ENCODE measurements at places on chromosomes 16 and 17.
A peak's percentile ranks its signal among the peaks of the same experiment; 100 is the strongest.

- no peak for DNase-seq
Observed at GRCh38 chr17:29263916-29264315, 17.3 kb downstream of the CRYBA1 start.

DNA sequence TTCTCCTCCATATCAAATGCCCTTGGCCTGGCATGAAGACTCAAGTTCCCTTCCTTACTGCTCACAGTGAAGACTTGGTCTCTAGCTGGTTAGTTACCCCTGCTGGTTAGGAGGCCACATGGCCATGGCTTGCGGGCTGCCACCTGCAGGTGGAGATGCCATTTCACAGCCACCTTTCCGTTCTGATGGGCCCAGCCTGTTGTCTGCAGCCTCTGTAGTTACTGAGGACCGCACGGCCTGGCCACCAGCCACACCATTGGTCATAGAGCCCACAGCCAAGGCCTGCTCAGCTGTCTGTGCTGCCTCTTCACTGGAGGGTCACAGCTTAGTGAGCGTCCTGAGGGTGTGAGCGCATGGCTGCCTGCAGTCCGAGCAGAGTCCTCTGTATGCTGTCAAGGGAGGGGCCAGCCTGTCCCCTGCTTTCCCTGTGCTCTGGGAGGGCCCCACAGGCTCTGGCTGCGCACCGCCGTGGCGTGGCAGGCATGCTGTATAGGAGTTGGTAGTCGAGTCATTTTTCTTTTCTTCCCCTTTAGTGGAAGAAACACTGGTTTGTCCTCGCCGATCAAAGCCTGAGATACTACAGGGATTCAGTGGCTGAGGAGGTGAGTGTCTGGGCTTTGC is 59.2 kb downstream of the PLD6 start:
- peak; percentile 14 for DNase-seq

- DNase-seq, result no peak
Observed at GRCh38 chr17:50272246-50272645, 2.0 kb upstream of the TMEM92 start.

DNA sequence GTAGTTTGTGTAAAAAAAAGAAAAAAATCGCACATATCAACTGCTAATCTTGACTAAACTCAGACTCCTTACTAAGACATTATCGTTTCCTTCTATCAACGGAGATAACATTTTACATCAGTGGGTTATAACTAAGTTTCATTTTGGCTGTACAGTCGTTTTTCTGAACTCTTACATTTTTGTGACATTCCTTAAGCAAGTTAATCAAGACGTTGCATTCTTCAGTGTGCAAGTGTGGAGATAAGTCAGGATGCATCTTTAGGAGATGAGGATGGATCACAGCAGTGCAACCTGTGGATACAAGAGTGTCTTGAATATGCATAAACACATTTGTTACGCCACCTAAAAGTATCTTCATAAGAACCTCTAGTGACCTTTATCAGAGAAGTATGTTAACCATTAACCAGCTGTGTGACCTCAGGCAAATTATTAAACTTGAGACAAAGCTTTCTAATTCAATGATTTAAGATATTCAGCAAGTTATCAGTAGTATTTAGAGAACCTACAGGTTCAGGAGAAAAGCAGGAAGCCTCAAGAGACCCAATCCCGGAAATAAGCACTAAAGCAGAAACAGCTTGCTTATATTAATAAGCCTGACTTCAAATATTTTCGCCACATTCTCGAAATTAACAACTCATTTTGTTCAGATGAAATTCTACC is 9.4 kb downstream of the CMC2 start:
- no peak for DNase-seq

DNA sequence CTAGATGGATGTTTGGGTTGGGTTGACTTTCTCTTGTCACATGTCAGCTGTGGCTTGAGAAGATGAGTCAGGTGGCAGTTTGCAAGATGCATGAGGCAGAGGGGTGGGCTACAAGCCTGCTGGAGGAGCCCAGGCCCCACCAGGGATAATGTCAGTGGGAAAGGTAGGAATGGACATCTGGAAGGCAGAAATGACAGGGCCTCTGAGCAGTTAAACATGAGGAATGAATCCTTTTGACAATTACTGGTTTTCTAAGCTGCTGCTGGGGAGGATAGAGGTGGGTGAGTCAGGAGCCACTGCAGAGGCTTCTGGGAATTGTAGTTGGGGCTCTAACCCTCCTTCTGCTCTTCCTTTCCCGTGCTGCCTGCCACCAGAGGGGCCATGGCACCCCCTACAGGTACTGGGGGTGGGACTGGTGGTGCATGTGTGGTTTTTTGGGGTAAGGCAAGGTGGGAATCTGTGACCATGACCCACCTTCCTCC is 15.7 kb downstream of the SLC52A1 start:
- no peak for DNase-seq

DNA sequence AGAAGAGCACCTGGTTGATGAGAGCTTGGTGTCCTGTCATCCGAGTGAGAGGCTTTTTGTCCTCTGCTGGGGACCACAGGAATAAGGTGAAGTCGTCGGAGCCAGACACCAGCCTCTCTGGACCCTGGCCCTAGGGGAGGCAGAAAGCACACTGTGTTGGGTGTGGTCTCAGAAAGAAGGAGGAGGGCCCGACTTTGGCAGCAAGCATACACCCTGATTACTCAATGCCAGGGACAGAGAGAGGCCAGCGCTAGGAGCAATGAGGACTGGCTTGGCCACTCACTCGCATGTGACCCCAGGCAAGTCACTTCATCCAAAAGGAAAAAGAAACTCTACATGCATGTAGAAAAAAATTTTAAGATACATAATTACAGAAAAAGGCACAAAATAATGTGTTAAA is 6.8 kb downstream of the NLE1 start:
- DNase-seq, result no peak

DNA sequence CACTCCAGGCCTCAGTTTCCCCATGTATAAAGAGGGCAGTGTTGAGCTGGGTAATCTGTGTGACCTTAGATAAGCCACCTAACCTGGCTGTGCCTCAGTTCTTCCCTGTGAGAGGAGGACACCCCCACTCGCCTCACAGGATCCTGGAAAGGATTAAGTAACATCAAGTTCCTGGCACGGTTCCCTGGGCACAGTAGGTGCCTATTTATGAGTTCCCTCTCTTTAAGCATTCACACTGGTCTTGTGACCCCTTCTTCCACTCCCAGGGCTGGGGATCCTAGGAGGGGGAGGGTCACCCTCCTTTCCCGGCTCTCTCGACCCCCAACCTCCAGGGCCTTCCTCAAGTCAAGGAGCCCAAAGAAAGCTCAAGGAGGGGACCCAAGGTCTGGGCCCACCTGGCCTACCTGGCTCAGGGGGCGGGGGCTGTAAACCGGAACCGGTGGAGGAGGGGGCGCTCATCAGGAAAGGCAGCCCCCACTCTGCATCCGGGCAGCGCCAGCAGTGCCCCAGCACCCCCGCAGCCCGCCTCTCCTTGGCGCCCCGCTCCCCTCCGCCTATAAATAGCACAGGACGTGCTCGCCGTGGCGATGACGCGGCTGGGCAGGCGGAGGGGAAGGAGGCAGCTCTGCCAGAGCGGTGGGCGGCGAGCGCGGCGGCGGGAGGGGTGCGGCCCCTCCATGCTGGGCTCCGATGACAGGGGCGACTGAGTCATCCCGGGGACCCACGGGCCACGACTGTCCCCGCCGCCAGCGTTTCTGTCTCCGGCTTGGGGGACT is 9.4 kb downstream of the RPL19 start:
- DNase-seq, result no peak

- DNase-seq, result no peak
Observed at GRCh38 chr17:62966426-62967204, 580 bp downstream of the TANC2 start.

GRCh38 chr17:34009912-34010311 is 245.2 kb upstream of the CCL2 start:
- DNase-seq, result no peak

DNA sequence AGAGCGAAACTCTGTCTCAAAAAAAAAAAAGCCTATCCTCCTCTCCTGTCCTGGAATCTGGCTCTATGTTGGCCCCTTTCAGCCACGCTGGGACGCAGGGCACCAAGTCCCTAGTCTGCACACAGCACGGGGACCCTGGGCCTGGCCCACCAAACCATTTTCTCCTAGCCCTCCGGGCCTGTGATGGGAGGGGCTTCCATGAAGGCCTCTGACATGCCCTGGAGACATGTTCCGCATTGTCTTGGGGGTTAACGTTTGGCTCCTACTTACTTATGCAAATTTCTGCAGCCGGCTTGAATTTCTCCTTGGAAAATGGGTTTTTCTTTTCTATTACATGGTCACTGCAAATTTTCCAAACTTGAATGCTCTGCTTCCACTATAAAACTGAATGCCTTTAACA is 12.6 kb upstream of the GPT2 start:
- no peak for DNase-seq

DNA sequence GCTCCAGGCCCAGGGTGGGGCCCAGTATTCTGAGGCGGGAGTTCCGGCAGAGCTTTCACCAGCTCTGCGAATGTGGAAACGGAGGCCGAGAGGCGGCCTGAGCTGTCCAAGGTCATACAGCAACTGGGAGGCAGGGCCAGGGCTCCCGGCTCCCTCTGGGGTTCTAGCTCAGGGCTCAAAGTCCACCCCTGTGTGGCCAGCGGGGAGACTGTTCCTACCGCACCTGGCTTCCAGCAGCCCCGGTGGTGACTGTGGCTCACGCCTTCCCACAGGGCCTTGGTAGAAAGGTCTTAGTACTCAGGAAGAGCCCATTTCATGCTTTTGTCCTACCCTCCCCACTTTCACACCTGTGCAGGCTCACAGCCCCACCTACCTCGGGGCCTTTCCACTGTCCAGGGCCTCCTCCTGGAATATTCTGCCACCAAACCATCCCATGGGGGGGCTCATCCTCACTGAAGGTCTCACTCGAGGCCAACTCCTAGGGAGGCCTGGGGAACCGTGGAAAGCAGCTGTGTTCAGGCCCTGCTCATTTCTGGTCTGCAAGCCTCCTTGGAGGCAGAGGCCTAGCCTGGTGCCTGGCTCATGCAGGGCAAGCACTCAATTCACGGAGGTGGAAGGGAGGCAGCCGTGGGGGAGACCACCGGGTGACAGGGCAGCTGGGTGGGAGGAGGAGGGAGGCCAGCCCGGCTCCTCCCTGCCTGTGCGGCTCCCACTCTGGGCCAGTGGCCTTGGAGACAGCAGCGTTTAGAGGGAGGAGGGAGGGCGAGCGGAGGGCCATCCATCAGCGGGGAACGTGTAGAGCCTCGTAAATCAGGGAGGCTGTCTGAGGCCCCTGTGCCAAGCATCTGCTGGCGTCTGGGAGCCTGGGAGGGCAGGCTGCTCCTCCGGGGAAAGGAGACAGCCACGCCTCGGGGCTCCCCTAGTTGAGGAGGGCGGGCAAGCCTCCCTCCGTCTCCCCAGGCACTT is 12.7 kb upstream of the DOC2B start:
- no peak for DNase-seq

DNA sequence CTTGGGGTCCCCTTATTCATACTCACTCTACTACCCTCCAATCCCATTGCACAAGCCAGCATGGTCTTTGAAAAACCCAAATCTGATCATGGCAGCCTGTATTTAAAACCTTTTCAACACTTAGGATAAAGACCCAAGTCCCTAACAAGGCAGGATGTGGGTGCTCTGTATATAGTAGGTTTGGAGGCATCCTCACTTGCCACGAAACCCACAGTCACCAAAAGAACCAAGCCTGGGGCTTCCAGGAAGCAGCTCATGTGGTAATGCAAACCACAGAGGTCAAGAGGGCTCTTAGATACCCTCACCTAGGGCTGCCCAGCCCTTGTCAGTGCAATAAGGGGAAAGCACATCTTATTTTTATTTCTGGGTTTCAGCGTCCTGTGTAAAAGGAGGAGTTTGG is 218.6 kb upstream of the ASIC2 start:
- DNase-seq, result peak; percentile 48

DNA sequence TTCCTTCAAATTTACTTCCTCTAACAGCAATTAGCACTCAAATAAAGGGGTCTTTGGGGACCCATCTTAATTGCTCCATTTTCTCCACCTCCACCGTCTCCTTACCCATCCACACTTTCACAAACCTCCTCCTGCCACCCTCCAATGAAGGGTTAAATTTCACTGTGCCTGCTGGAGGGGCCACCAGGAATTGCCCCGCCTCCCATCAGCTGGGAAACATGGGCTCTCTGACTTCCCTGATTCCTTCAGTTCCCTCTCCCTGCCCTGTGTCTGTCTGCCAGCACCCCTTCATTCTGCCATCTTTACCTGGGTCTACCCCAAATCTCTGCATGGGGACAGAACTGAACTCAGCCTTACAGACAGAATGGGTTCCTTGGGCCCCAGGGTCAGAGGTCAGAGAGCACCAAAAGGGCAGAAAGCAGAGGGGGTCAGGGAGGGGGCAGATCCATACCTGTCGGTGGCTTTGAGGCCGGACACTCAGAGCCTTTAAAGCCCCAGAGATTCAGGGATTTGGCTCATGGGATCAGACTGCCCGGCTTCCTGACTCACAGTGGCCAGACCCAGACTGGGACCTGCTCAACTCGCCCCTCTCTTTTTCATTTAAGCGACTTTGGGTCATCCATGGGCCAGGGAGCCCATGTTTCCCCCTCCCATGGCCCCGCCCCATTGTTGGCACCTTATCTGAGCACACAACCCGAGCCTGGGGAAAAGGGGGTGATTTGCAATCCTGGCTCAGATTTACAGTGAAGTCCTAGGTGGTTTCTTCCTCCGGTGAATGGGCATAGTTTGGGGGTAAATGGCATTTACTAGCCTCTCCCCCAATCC is 17.6 kb upstream of the SP2 start:
- DNase-seq, result no peak

GRCh38 chr16:20485408-20485807 is 34.1 kb downstream of the ACSM2A start:
- no peak for DNase-seq

- DNase-seq, result no peak
Observed at GRCh38 chr16:6633456-6633855, 699.2 kb upstream of the RBFOX1 start.

DNA sequence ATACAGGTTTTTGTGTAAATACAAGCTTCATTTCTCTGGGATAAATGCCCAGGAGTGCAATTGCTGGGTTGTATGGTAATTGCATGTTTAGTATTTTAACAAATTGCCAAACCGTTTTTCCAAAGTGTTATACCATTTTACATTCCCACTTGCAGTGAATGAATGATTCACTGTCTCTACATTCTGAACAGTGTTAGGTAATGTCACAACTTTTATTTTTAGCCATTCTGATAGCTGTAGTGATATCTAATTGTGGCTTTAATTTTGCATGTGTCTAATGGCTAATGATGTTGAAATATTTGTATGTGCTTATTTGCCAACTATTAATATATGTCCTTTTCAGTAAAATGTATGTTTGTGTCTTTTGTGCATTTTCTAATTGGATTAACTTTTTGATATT is 156.9 kb upstream of the CES5A start:
- DNase-seq, result no peak

GRCh38 chr17:83006515-83007455 is 72.6 kb upstream of the METRNL start:
- no peak for DNase-seq

DNA sequence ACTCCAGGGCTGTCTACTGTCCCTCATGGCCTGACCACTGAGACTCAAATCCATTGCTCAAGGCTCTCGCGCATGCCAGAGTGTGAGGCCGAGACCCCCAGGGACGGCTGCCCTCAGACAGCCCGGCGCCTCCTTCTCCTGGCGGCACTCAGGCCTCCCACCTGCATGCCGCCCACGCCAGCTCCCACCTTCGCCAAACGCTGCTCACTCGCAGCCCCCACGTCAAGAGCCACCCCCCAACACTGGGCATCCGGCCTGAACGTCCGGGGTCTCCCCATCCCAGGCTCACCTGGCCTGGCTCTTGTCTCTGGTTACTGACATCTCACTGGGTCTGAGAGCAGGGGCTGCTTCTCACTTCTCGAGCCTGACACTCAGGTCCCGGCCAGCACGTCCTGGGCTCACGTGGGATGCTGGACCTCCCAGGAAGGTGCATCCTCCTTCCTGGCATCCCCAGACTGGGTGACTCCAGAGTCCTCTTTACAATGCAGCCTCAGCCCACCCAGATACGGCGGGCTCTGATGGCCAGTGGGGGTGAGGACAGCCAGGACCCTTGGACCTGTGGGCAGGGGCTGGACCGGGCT is 12.2 kb upstream of the CACNA1H start:
- DNase-seq, result no peak

Measured in MM.1S (cell line).